ENCODE measurements at places on chromosomes 1 and 21.

DNA sequence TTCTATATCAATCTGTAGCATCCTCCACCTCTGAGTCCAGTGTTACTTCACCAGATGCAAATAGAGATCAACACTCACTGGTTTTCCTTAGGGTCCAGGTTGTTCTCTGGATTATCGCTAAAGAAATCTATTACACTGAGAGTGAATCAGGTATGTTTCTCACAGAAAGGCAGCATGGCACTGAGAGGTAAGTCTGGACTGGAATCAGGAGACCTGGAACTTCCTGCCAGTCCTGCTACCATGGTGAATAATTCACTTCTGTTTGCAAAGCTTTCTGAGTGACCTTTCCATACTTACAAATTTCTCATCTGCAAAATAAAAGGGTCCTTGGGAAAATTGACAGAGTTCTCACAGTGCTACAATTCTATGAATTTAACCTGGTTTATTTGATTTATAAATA lies 1583.3 kb downstream of the MRPL39 start:
- DNase-seq = no peak

DNA sequence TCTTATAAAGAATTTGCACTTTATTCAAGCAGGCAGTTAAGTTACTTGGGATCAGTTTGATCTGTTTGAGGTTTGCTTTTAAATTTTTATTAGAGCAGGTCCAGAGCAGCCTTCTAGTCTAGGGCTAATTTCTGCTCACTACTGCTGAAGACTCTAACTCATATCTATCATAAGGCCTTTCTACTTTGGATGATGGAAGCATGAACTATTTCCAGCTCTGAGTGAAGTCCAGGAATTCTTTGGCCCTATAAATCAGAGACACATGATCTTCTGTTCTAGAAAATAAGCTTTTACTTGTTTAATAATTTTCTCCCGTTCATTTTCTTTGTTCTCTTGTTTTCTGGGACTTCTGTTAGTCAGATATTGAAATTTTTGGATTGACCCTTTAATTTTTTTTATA lies 14.7 kb downstream of the NIBAN1 start:
- no peak for DNase-seq

- no peak for DNase-seq
Measured at GRCh38 chr1:56429288-56429687, 150.1 kb downstream of the PLPP3 start.

DNA sequence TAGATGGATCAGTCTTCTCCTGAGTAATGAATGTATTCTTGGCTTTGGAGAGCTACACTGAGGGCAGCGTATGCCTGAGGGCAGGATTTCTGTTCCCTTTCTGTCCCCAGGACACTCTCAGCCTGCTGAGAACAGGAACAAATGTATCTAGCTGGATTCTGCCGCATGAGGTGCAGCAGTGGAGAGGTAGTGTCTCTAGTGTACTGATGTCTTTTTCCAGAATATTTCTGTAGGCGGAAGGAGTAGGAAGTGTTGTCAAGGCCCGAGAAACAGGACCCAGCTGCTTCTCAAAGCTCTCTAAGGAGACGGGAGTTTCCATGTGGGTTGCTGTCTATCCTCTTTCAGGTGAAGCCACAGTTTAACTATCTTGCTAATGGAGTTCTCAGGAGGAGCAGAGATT lies 65.5 kb downstream of the MT1HL1 start:
- no peak for DNase-seq

DNA sequence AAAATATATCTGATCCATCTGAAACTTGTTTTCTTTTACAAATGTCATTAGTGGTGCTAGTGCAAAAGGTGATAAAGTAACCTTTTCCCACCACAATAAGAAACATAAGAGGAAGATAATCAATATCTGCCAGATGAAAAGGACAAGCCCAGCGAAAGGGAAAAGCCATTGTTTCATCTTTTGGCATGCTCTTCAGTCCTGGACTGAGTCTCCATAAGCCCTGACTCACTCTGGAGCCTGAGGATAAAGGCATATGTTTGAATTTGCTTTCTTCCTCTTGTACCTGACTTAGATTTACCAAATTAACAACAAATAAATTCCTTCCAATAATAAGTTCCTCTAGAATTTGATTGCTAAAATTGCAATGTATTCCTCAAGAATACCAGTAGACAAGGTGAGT lies 13.6 kb downstream of the DNAJC11 start:
- DNase-seq = no peak

GRCh38 chr1:67347688-67348472 lies 40.2 kb downstream of the IL12RB2 start:
- peak; percentile 11 for DNase-seq

GRCh38 chr1:183593356-183593755 lies 3.1 kb upstream of the NCF2 start:
- DNase-seq = no peak

- DNase-seq = no peak
Measured at GRCh38 chr1:201265756-201266155, 17.6 kb upstream of the PKP1 start.

DNA sequence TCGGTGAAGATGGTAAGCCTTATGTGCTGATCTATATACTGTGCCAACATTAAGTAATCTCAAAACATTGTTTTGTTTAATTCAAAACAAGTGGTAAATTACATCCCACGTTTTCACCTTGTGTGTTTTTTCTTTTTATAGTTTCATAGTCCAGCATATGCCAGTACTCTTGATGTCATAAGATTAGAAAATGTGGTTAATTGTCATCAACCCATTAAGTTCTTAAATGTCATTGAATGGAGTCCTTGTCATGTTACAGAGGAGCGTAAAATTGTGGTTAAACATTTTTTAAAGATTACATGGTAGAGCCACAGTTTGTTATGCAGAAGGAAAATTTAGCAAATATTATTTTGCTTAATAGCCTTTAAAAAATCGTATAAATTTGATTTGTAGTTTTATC lies 93.1 kb downstream of the FNBP1L start:
- DNase-seq = no peak

DNA sequence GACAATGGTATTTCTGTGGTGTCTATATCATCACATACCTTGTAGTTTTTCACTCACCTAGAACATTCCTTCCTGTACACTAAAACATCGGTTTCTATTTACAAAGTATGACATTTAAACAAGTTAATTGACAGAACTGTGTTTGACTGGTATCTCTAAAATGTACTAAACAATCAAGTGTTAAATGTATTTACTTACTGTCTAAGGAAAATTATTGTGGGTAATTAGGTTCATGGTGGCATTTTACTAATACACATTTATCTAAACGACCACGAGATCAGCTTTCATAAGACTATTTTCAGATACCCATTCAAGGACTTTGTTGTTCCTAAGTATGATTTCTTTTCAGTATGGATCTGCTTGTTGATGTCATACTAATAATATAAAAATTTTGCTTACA lies 115.2 kb downstream of the ADGRL2 start:
- no peak for DNase-seq

DNA sequence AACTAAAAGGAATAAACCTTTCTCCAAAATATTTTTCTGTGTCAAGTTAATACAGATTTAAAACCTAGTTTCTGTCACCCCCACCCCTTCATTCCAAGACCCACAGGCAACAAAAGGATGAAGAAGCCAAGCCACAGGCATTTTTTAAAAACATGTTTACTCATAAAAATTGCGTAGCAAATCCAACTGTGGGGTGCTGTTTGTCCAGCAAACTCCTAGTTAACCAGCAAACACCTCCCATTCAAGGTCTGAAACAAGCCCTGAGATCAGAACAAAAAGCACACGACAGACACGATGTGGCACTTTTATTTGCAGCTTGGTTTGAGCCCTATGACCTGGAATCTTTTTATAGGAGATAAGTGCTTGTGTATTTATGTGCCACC lies 149.9 kb upstream of the CAMK1G start:
- DNase-seq = no peak

GRCh38 chr1:217369271-217369981 lies 261.5 kb downstream of the GPATCH2 start:
- DNase-seq = no peak

GRCh38 chr1:200183637-200184036 lies 156.1 kb downstream of the NR5A2 start:
- no peak for DNase-seq

DNA sequence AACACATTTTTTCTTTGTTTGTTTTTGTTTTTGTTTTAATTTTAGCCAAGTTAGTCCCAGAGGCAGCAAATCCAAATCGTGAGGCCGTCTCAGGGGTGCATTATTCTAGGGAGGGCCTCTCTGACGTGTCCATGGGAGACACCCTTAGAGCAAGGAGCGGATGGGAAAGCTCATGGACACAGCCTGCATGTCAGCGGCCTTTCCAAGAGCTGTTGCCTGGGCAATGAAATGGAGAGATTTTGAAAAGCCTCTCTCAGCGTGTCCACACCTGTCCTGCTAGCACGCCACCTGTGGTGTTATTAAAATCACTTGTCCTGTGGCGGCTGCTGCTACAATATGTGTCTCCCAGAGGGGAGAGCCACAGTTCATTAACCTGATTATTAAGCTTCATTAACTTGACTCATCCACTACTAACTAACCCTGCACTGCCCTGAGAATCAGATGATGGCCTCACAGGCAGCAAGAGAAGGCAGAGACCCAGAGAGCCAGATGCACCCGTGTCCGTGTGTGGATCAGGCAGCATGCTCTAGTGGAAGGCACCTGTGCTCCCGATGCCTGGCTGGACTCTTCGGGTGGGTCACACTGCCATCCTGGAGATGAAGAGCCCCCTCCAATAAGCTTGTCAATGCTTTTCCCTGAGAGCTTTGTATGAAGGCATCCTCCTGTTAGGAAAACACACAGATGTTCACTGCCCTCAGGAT lies 133.3 kb downstream of the PGBD5 start:
- no peak for DNase-seq

DNA sequence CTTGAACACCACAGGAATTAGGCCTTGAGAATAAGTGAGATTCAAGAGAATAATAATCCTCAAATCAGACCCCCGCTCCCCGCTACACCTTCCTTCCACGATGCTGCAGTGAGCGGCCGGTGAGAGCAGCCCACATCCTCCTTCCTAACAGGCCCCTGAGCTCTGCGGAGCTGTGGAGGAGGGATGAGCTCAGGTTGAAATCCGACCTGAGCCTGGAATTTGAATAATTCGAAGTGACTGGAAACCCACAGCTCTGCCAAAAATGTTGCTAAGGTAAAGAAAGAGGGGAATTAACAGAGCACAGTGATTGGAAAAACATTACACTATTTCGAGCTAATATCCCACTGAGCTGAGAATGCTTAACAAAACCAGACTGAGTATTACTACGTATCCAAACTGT lies 90.0 kb downstream of the URB2 start:
- DNase-seq = no peak

GRCh38 chr1:95308276-95309030 lies 74.4 kb downstream of the RWDD3 start:
- DNase-seq = no peak

DNA sequence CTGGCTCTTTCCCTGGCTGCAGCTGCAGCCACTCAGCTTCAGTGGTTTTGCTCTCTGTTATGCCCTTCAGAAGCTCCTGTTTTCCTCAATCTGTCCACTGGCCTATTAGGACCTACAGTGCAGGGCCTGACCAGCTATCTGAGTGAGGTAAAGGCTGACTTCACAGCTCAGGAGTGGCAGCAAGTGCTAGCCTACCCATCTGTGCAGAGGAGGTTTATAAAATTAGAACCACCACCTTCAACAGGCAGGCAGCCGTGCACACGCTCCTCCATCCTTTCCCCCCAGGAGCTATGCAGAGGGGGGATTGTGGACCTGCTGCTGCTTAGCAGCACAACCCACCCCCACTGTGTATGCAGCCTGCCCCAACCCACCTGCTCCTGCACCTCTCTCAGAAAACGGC lies 8.3 kb downstream of the ADAR start:
- DNase-seq = no peak

GRCh38 chr1:58447886-58448285 lies 98.6 kb downstream of the OMA1 start:
- DNase-seq = no peak

GRCh38 chr1:214354440-214355148 lies 73.6 kb downstream of the SMYD2 start:
- no peak for DNase-seq

GRCh38 chr1:112250892-112251291 lies 145.1 kb upstream of the CTTNBP2NL start:
- no peak for DNase-seq

- no peak for DNase-seq
Measured at GRCh38 chr1:51578383-51579109, 38.3 kb upstream of the OSBPL9 start.

DNA sequence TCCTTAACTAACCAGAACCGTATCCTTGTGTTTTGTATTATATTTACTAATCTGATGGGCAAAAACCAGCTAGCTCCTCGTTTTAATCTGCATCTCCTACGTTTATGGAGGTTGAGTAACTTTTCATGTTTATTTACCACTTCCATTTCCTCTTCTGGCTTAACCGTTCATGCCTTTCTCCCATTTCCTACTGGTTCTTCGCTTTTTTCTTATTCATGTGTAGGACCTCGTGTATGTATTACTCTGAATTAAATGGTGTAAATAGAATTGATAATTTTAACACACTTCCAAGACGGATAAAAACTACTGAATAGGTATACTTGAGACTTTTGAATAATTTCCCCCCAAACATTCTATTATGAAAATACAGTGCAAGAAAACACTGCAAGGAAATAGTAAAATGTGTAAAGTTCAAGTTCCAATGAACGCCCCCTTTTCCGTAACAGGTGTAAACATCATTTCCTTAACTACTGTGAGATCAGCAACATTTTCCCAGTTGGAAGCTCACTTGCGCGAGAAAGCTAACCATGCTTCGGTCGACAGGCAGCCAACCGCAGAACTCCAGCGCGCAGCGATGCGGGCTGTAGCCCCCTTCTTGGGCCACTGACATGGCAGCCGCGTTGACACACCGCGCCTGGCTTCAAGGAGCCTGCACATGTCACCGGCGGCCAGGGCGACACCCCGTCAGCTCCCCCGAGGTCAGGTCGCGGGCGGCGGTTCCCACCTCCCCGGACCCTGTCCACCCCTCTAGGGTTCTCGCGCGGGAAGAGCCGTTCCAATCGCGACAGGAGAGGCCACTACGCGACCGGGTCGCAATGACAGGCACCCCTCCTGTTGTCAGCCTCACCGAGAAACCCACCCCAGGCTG lies 816 bp downstream of the EDEM3 start:
- no peak for DNase-seq

DNA sequence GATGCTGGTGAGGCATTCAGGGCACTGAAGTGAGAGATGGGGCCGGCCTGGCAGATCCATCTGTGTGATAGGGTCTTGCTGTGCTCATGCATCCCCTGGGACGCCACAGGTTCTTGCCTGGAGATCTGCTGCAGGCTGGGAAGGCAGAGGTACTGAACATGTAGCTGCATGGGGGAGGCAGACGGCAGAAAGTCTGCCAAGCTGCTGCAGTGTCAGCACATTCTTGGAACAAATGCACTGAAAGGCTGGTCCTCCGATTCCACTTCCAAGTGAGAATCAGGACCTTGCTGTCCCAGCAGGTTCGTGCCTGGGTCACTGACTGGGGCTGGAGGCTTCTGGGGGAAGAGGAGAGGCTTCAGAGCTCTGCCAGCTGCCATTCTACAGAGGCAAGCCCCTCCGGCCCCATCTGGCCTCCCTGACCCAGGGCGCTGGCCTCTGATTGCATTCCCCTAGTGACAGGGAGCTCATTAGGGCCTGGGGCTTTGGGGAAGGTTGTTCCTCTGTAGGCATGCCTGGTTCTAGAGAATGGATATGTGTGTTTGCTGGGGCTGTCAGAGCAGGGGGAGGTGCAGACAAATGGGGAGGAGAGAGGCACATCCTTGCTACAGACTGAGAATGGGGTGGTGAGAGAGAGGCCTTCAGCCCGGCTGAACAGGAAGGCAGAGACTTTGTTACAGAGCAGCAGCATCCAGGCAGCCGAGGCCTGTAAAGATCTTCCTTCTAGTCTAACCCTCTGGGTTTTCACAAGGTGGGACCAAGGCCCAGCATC lies 174.0 kb downstream of the TRABD2B start:
- DNase-seq = no peak

Measured in brain pericyte (primary cell).